Hippocampal formation (tissue), 2 donors: ENCODE measurements at places on chromosomes 2 and 18.

DNA sequence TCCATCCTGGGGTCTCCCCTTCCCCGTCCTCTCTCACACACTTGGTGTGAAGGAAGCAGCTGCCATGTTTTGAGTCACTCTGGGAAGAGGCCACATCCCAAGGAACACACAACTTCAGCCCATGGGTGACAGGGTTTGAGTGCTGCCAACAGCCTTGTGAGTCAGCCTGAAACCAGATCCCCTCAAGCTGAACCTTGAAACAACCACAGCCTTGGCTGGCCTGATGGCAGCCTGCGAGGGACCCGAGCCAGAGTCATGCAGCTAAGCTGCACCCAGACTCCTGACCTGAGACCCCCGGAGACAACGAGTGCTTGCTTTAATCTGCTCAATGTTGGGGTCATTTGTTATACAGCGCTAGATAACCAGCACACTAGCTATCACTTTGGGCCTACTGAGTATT is 19.3 kb upstream of the MC2R start:
- no peak for DNase-seq

GRCh38 chr2:31950946-31951562 is 59.8 kb downstream of the MEMO1 start:
- no peak for DNase-seq

- DNase-seq: no peak
Measured at GRCh38 chr2:46351750-46352138, 54.5 kb downstream of the EPAS1 start.

GRCh38 chr2:111005821-111006220 is 114.9 kb upstream of the BCL2L11 start:
- no peak for DNase-seq

DNA sequence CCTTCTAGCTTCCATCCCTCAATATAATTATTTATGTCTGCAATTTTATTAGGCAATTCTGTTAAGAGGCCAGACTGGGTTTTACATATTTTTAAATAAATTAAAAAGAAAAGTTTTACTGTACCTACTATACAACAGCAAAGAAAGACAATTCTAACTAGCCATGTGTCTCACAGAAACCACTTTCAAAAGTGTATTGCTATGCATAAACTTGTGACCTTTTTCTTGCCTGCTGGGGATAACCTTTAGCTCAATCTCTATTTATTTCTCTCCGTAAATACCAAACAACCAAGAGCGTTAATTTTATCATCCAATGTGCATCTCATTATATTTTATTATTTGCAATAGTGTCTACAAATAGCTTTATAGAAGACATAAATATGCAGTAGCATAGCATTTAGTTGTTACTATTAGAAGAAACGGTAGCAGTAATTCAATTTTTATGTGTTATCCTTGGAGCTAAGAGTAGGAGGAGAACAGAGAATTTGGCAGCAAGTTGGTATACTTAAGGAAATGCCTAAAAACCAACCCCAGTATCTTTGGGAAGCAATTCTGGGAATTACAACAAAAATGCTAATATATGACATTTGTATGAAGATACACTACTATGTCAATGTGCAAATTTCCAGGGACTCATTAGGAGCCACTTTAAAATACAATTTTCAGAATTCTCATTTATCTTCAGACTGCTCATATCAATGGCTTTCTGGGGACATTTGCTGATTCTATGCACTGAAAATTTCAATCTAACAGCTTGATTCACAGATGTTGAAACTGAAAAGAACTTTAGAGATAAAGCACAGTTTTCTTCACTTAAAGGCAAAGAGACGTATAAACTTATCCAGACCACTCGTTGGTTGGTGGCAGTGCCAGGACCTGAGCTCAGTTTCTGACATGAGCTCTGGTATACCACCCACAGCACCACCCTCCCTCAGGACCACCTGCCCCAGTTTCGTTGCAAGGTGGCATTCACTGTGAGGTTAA is 23.0 kb upstream of the RTN4 start:
- DNase-seq: no peak

- peak; percentile 87 for DNase-seq
Measured at GRCh38 chr18:35005963-35006577, 35.1 kb upstream of the MAPRE2 start.

DNA sequence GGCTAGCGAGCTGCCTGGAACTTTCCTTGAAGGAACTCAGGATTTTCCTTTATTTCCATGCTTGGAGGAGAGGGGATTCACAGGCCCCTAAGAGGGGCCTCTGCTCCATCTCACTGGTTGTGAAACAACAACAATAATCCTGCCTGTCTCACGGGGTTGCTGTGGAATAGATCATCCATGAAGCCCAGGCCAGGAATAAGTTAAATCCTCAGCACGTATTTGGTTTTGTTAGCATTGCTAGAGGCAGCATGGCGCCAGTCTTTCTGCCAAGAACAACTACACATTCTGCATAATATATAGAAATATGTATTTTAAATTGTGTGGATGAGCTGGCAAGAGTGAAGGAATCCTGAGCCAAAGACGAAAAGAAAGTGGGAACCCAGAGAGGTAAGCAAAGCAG is 80.8 kb upstream of the L3MBTL4 start:
- DNase-seq: no peak

DNA sequence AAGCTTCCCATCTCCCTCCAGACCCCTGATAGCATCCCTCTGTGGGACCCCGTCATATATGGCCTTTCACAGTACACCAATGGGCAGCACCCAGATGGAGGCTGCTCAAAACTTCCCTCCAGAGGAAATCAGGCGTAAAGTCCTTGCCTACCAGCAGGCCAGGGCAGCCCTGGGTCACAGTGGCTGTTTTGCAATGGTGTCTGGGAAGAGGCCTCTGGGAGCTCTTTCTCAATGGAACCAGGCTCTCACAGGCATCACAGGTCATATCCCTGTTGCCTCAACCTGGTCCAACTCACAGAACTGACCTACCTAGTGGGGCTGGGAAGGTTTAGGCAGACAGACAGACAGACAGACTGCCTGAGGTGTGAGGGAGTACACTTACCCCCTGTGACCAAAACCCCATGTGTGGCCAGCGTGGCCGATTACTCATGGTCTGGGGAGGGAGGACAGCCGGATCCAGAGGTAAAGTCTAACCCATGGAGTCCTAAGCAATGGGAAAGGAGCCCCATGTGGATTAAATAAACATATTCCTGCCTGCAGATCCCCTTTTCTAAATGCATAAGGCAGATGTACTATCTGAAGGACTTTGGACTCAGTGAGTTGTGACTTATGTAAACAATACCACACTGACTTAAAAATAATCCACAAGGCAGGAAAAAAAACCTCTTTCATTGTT is 58.2 kb downstream of the BCL2L11 start:
- DNase-seq: no peak

DNA sequence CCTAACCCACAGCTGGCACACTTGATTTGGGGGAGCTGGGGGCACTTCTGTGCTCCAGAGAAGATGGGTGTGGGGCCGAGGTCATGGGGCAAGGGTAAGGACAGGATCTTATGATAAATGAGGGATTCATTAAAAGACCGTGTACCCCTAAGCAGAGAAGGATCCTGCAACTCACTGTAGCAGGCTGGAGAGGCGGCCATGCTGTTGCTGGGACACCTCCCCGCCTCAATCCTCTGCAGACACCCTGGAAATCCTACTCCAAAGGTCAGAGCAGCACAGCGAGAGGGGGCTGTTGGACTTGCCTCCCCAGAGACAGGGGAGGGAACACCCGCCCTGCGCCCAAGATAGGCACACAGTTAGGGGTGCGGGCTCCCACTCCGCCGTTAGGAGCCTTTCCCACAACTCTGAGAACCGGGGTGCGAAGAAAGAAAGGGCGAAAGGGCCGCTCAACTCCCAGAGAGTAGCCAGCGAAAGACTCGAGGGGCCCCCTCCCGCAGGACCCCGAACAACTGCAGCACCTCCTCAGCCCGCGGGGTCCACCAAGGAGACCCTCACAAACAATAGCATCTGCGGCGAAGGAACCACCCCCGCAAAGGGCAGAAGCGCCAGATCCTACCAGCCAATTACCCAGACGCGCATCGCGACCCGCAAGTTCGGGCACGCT is 1.4 kb downstream of the PARD6G start:
- no peak for DNase-seq

DNA sequence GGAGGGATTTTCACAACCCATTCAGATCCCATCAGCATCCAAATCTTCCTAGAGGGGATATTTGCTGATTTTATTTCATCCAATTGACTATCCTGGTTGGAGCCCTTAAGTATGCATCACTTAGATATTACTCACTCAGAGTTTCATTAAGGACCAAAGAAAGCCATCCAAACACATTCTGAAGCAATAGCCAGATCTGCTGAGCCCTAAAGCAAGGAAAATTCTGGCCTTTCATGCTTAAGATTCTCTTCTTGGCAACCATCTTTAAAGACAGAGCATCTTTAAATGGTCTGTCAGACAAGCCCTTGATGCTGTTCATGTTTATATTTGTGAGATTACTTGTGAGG is 40.9 kb upstream of the C1D start:
- no peak for DNase-seq

- DNase-seq: no peak
Measured at GRCh38 chr18:63843008-63843407, 44.5 kb upstream of the SERPINB2 start.

DNA sequence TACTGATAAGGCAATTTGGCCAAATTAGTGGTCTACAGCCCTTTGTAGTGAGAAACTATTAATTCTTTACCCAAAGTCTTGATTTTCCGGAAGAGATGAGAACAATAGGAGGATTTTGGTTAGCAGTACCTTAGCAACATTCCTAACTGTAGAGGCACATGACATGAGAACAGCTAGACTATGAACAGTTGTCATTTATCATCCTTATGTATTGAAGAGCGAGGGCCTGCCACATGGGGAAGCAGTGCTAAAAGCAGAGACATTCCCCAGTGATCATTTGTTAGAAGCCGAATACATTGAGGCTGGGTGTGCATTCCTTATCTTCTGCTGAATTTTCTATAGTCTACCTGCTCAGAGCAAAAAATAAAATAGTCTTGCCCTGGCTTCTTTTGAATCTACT is 65.2 kb downstream of the RBBP8 start:
- no peak for DNase-seq

- DNase-seq: no peak
Measured at GRCh38 chr2:127463155-127463991, 45.1 kb downstream of the PROC start.

DNA sequence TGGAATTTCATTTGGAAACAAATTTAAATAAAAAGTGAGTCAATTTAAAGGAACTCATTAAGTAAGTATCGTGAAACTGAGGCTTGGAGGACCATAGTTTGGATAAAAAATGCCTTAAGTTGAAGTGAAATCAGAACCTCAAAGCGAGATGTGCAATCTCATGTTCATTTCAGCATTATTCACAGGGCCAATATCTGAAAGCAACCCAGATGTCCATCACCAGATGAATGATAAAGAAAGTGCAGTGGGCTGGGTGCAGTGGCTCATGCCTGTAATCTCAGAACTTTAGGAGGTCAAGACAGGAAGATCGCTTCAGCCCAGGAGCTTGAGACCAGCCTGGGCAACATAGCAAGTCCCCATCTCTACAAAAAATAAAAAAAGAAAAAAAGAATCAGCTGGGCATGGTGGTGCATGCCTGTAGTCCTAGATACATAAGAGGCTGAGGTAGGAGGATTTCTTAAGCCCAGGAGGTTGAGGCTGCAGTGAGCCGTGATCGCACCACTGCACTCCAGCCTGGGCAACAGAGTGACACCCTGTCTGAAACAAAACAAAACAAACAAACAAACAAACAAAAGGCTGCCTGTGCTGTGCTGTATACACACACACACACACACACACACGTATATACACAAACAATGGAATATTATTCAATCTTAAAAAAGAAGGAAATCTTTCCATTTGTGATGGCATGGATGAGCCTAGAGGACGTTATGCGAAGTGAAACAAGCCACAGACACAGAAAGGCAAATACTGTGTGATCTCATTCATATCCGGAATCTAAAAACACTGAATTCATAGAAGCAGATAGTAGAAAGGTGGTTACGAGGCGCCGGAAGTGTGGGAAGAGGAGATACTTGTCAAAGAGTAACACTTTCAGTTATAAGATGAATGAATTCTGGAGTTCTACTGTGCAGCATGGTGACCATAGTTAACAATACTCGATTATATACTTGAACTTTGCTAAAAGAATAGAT is 14.5 kb downstream of the SH3RF3 start:
- DNase-seq: no peak

GRCh38 chr2:98385050-98385699 is 38.9 kb downstream of the CNGA3 start:
- peak; percentile 75 for DNase-seq

DNA sequence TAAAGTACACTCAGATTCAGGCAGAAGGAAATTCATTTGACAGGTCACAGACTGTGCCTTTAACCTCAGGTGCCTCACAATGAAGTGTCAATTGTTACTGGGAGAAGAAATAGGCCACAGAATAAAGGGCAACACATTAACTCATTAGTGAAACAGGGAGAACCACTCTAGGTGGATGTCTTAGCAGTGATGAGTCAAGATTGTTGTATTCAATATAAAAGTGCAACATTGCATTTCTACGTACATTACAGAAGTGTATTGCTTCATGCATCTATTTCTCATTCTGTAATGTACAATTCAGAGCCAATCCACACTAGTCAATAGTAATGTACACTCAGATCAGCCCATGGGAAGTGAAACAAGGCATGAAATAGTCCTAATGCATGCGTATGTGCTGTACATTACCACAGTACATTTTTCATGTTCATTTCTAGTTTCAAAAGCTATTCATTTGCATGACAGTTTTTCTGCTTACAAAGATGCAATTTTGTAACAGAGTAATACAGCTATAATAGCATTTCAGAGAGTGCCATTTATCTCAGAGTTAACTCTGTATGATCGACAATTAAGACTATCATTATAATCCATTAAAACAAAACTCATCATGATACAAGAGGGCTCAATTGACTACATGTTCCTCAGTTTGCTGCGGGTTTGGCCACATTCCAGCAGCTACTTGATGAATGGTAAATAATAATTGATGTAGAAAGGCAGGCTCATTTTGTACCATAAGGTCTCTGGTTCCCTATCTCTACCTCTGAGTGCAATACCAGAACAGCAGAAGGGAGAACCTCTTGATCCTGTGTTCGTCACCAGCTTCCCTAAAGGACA is 12.2 kb upstream of the ARL5A start:
- DNase-seq: no peak

DNA sequence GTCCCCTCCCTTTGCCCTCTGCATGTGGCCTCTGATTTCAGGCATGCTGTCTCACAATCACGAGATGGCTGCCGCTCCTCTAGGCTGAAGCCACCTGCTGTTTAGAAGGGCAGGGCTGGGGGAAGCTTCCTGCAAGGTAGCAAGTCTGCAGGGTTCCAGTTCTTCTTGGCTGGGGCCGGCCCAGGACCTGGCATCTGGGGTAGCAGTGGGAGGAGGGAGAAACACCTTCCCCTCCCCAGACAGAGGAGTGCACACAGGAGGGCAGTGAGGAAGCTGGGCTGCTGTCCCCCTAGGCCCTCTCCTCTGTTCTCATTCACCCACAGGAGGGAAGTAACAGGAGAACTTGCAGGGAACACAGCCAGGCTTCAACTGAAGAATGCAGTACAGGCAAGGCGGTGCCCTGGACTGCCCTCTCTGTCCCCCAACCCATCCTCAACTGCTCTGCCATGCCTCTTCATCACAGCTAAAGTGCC is 345.9 kb upstream of the HS6ST1 start:
- DNase-seq: no peak
